Hypothalamus (tissue), 51 donors: ENCODE measurements at places on chromosomes 3 and 15.

- no peak for DNase-seq
Measured at GRCh38 chr3:184985586-184985985, 167.3 kb downstream of the C3orf70 start.

DNA sequence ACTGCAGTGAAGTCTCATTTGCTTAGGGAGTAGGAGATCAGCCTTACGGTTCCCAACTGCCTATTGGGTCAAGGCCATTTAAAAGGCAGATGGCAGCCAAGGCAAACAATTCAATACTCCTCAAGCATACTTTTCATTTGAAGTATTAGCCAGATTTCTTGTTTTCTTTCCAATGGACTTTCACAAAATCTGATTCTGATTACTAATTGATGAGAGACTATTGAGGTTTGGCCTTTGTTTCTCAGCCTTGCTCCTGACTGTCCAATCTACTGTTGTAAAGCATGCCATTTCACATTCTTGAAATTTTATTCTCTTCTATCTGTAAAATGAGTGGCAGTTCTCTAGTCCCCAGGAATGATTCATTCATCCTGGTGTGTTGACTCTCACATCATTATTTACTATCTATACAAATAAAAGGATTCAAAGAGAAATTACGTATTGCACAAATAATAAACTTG is 166.2 kb upstream of the TGFBR2 start:
- DNase-seq = no peak

- no peak for DNase-seq
Measured at GRCh38 chr15:45088801-45089711, 24.9 kb downstream of the DUOX2 start.

DNA sequence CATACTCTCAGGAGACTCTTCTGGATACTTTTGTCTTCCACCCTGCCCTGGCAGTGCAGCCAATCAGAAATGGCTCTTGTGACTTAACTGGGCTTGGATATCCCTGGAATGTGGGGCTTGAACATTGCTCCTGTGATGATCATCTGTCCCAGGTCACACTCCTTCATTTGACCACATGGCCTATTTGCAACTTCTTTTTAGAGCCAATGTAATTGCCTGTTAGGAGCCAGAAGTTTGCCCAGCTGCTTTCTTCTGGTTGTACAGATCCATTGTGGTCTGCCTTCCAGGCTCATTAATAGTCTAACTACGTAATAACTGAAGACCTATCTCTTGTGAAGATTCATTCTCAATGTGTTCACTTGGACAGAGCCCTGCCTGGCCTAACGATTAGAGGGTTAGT is 29.8 kb downstream of the QTRT2 start:
- no peak for DNase-seq

DNA sequence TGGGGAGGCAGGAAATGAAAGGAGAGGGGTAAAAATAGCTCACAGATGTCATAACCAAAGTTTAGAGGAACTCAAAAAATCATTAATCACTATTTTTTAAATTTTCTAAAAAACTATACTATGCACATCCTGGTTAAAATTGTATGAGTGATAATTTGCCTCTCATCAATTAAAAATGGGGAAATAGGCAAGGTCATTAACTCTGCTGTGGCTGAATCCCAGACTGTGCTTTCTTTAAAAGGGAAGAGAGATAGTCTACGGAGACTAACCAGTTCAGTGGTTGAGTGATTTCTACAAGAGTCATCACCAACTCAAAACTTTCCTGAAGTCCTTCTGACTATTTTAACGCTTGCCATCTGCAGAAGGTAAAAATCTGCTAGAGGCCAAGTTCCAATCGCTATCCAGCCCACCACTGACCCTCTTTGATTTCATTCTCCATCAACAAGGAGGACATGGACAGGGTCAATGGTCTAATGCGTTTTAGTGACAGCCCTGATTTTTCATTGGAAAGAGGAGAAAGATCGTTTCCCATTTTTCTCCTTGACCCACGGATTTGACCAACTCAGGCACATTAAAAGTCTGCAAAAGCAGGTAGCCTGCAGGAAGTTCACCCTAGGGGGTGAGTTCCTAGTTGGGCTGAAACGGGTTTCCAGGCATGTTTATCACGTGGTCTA is 850 bp downstream of the SUCLG2 start:
- DNase-seq = no peak

- no peak for DNase-seq
Measured at GRCh38 chr15:54810496-54810895, 386.2 kb downstream of the RSL24D1 start.

DNA sequence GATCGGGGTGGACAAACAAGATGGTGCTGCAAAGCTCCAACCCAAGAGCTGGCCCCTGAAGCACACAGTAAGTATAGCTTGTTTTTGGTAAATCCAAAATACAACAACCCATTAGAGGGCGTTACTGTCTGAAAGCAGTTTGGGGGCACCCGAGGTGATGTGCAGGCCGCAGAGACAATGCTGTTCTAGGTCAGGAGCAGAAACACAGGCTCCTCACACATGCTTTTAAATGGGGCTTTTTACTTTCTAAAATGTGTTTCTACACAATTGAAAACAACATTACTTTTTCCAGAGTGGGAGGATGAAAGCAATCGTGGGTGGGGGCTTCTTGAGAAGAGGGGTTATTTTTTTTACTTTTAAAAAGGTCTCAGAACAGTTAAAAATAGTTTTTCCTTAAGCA is 1029.3 kb upstream of the CFAP20DC start:
- no peak for DNase-seq

- DNase-seq = no peak
Measured at GRCh38 chr3:107650788-107651187, 128.0 kb downstream of the BBX start.
